Activated T-cell treated with anti-CD3 and anti-CD28 coated beads, Interleukin-2, amount 50 U/mL, for 1 hour (primary cell): ENCODE measurements at places on chromosomes 6 and 20.

DNA sequence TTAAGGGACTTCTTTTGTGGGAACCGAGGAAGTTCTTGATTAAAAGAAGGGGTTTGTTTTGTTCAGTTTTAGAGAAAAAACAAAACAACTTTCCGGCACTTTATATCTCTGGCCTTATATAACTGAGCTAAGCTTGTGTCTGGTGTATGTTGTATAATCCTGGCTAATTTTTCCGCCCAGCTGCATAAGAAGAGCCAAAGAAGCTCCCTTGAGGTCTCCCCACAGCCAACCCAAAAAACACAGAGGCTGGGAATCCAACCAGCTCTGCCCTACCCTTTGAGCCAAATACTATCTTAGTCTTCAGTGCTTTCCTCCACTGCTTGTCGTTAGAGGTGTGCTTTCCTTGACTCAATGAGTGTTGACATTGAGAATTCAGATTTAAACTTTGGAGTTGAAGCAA is 45.5 kb upstream of the RNF146 start:
- DNase-seq, result no peak

DNA sequence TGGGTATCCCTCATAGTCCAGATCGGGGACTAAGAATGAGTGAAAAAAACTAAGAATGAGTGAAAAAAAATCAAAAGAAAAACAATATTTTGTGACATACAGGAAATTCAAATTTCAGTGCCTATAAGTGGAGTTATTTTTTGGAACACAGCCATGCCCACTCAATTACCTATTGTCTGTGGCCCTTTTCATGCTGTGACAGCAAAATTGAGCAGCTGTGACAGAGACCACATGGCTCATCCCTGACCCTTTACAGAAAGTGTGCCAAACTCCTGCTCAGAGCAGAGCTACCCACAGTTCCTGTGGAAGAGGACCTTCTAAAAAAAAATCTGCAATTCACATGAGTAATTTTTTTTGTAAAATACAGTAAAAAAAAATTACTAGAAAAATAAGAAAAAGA is 1.4 kb downstream of the NCR2 start:
- DNase-seq, result no peak

DNA sequence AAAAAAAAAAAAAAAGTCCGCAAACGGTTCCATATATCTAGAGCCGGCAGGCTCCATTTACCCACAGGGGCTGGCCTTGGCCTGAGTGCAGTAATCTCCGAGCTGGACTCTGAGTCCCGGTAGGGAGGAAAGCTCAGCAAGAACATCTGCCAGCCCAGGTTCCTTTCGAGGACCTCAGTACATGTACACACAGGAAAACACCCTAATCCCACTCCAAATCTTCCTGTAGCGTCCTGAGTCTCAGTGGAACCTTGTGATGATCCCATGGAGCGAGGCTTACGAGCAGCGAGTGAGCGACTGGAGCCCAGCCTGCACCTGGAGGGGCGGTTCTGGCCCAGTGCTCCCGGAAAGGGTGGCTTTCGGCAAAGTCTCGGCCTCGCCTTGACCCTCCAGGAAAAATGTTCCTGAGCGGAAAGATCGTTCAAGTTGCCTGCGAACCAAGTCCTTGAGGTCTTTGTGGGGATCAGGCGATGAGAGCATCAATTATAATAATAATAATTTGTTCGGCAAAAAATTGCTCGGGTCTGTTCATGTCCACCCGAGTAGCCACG is 32.1 kb downstream of the PRSS16 start:
- no peak for DNase-seq

DNA sequence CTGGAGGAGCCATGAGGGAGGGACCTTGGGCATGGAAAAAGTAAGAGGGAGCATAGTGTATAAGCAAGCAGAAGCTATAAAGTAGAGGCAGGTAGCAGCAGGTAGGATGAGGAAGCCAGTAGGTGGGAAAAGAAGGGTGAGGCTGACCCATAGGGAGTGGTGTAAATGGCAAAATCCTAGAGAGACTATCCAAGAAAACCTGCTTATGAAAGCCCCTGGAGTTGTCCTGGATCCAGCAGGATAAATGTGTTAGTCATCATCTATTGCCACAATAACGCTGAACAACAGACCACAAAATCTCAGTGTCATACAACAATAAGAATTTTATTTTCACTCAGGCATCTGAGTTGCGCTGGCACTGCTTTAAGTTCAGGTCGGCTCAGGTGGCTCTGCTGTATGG is 30.2 kb downstream of the CHD6 start:
- DNase-seq, result no peak

DNA sequence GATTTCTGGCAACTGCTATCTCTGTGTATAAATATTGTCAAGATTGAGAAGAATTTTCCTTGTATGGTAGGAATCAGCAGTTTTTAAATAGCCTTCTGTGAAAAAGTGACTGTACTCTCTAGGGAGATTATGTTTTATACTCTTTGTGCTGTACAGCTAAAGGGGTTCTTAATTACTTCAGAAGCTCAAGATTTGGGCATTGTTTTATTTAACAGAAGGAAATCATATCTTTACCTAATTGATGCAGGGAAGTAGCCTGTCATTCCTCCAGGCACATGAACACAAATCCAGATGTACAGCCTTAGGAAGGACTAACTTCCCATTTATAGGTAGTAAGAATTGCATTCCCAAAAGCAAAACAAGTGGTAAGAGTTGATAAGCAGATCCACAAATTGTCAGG is 1.3 kb downstream of the CALHM5 start:
- DNase-seq, result no peak
